Stimulated activated CD4-positive, alpha-beta T cell treated with anti-CD3 and anti-CD28 coated beads, TNF-alpha, amount 100 ng/mL, for 4 hours (primary cell): ENCODE measurements at places on chromosomes 4 and X.
A peak's percentile ranks its signal among the peaks of the same experiment; 100 is the strongest.

- DNase-seq: no peak
Measured at GRCh38 chrX:10177601-10178000, 20.8 kb downstream of the CLCN4 start.

- no peak for DNase-seq
Measured at GRCh38 chr4:164378361-164378760, 375.6 kb upstream of the SMIM31 start.

DNA sequence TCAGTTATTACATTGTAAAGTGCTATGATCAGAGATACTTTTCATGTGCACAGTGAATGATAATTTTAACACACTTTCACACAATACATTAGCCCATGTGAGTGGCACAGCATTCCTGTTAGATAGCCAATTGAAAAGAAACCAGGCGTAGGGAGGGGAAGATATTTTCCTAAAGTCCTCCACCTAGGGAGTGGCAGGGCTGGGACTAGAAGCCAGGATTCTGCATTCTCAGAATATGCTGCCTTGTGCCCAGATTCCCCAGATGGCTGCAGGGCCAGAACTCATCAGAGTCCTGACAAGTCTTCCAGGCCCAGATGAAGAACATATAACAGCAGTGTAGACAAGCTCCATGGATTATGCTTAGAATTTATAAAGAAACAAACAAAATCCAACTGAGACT, 350.2 kb downstream of the AFF2 start:
- no peak for DNase-seq

- no peak for DNase-seq
Measured at GRCh38 chr4:93842601-93843252, 14.2 kb downstream of the ATOH1 start.

DNA sequence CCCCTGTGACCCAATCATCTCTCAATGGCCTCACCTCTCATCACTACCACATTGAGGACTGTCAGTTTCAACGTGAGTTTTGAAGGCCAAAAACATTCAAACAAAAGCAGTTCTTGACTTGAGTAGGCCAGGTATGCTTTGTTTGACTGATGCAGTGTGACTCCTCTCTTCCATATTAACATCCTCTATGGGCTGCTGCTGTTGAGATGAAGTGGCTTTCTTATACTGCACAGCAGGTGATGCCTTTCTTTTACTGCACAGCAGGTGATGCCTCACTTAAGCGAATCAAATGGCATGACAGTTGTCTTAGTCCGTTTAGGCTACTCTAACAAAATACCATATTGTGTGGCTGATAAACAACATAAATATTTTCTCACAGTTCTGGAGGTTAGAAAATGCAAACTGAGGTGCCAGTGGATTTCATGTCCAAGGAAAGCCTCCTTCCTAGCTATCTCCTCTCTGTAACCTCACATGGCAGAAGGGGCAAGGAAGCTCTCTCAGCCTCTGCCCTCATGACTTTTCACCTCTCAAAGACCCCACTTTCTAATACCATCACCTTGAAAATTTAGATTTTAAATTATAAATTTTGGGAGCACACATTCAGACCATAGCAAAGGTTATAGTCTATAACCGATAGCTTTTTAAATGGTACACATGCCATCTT, 2267.9 kb upstream of the AGA start:
- no peak for DNase-seq

DNA sequence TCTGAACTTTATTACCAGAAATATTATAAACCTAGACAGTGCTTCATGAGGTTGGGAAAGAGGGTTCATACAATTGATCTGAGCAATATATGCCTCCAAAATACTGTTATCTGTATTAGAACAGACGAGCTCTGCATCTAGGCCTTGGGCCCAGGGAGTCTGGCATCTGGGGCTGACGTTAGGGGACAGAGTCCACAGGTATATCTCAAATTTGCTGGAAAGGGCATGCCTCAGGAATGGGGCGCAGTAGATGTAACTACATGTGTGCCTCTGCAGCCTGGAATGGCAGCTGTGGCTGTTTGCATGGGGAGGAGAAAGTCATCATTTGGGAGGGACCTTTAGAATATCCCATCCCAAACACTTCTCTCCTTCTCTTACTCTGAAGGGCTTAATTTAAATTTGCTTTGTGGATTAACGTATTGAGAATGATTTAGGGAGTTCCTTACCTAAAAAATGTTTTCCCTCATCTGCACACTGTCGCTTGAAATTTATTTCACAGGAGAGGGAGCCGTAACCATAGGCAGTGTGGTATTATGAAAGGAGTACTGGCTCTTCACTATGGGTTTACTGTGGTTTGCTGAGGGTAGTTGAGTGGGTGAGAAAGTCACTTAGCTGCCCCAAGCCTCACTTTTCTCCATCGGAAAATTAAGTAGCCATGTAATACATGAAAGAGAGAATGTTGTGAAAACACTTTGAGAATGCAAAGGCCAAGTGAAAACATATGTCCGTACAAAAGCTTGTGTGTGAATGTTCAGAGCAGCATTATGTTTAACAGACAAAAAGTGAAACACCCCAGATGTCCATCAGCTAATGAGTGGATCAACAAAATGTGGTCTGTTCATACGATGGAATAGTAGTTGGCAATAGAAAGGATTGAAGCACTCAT, 5.9 kb downstream of the ADD1 start:
- DNase-seq: no peak

DNA sequence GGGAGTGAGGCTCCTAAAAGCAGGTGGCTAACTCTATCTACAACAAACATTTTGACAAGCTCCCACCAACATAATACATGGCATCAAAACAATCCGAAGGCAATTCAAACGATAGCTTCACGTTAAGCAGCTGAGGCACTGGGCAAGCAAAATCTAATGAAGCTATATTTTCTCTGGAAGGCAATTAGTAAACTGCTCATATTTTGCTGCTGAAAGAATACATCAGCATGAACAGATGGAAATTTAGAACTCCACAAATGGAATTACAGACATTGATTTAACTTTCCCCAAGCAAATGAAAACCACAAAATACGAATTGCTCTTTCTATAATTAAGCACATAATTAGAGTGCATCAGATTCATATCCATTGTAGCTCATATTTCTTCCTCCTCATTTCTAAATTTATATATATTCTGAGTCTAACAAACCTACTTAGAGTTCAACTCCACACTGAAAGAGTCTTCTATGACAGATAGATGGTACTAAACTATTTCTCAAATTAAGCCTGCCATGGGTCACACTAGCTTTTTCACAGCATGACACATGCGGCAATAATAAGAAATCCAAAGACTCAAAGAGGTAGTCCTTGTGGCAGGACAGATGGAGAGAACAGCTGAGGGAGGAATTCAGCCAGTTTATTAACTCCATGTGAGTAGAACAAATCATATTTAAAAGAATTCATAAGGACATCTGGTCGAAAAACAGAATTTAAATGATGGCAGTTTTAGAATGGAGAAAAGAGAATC, 305.4 kb downstream of the MAPK10 start:
- DNase-seq: no peak

DNA sequence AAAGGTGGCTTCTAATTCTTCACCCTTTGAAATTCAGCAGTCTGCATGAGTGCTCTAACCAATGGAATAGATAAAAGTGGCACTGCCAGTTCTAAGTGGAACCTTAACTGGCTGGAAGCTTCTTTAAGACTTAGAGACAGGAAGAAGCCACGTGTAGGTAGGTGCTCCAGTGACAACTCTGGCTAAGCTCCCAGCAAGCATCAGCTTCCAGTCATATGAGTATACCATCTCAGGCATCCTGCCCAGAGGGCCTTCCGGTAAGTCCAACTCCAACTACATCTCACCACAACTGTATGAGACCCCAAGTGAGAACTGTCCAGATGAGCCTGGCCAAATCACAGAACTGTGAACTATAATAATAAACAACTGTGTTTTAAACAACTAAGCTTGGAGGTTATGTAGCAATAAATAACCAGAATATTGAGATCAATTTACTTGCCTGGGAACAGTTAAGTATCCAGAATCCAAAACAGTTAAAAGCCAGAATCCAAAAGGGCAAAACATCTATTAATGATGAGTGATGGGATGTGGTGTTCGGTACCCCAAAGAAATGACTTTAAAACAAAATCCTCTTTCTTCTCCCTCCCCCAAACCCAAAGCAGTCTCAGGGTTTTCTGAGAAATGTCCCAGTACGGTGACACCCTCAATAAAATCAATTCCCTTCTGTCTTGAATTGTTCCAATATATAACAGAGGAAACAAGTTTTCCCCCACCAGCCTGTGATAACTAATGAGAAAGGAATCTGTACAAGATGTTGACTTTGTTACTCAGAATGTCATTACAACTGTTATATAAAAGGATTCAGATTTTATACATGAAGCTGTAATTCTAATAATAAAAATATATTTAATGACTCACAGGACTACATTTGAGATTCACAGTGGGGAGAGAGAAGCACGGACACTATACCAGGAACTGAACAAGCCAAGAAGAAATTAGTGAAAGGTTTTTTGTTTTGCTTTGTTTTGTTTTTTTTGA, 4.2 kb downstream of the TSPAN5 start:
- no peak for DNase-seq

DNA sequence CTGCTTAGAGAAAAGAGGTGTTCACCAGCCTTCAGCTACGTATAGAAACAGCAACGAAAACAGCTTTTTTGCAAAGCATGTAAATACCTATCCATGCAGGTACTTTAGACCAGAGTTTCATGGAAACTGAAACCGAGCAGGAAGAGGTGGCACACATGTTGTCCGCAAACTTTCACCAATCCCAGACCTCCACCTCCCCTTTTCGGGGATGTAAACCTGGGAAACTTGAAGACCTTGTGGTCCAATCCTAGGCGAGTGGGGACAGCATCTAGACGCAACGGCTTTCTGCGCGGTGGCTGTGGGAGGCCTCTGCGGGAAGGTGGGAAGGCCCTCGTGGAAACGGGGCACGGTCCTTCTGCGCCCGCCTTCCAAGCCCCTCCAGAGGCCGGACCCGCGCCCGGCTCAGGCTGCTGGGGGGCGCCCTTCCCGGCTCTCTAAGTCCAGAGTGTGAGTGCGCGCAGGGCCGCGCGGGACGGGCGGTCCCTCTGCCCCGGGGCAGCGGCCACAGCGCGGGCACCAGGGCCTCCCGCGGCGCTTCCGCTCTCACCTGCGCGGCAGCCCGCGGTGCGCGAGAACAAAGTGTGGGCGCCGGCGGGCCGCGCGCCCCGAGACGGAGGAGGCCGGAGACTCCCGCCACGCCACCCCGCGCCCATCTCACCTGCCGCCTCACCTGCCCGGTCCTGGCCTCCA, 830 bp upstream of the SHROOM2 start:
- no peak for DNase-seq

GRCh38 chr4:149292425-149293007, 523.1 kb downstream of the IQCM start:
- DNase-seq: no peak

- DNase-seq: no peak
Measured at GRCh38 chrX:149198980-149199732, 305.9 kb downstream of the IDS start.

DNA sequence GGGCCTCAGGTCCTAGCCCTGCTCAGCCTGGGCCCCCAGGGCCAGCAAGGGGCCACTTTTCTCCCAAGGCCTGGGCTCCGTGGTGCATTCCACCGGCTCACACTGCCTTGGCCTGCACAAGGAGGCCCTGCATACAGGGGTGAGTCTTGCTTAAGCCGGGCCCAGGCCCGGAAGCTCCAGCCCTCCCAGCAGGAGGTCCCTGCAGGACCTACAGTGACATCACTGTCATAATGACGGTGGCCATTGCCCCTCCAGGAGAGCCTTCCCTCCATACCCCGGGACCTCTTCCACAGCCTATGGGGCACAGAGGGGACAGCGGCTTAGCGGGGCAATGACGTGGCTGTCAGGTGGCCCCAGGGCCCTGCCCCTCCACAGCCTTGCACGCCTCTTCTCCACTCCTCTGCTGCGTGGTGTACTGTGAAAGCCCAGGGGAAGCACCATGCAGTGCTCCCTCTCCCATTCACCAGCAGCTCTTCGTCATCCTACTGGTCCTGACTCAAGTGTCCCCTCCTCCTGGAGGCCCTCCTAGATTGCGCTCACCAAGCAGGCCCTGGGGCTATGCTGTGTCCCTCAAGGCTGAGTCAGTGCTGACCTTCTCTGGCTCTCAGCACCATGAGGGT, 32.3 kb upstream of the AFAP1 start:
- no peak for DNase-seq

DNA sequence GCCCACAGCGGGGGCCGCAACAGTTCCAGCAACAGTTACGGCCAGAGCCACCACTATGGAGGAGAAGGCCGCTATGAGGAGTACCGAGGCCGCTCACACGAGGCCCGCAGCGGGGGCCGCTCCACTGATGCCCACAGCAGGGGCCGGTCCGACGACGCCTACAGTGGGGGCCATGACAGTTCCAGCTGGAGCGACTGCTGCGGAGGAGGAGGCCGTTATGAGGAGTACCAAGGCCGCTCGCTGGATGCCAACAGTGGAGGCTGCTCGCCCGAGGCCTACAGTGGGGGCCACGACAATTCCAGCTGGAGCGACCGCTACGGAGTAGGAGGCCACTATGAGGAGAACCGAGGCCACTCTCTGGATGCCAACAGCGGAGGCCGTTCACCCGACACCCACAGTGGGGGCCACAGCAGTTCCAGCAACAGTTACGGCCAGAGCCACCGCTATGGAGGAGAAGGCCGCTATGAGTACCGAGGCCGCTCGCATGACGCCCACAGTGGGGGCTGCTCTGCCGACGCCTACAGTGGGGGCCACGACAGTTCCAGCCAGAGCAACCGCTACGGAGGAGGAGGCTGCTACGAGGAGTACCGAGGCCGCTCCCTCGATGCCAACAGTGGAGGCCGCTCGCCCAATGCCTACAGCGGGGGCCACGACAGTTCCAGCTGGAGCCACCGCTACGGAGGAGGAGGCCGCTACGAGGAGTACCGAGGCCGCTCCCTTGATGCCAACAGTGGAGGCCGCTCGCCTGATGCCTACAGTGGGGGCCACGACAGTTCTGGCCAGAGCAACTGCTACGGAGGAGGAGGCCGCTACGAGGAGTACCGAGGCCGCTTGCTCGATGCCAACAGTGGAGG, 1.7 kb downstream of the RBMXL3 start:
- no peak for DNase-seq

- peak; percentile 4 for DNase-seq
Measured at GRCh38 chrX:13506574-13506973, 62.8 kb upstream of the EGFL6 start.

DNA sequence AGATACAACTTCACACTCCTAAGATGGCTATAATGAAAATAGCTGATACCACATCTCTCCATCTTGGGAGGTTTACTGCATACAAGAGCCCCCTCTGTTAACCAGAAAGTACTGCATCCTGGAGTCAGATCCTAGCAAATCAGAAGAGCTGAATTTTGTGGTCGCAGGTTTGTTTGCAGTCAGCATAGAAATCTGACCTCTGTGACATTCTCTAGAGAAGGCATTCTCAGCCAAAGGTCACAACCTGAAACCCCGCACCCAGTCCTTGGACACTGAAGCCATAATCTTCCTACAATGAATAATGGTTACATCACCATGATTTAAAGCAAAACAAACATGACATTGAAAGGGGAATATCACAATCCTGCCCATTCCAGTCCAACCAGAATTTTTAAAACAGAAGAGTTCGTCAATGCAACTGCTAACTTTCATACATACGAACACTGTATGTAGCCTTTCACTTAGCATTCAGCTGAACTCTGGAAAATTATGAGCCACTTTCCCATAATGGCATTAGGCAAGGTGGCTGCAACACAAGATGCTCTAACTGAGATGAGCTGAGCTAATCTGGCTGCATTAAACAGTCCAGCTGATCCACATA, 17.6 kb downstream of the HS6ST2 start:
- DNase-seq: no peak
